ENCODE measurements at places on chromosomes 6 and 20.

DNA sequence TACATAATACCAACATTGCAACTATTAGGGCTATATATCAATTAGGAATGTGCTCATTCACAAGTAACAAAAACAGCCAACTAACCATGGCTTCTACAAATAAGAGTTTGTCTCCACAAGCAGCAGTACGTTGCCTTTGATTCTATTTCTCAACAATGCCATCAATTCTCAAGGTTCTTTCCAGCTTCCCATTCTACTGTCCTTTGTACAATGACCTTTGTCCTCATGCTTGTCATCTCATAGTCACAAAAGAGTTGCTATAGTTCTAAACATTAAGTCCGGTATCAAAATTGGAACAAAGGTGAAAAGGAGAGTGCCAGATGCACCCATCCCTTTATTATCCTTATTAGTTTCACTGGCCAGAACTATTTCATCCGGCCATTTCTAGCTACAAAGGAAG lies 30.8 kb upstream of the IRAK1BP1 start:
- DNase-seq: no peak

DNA sequence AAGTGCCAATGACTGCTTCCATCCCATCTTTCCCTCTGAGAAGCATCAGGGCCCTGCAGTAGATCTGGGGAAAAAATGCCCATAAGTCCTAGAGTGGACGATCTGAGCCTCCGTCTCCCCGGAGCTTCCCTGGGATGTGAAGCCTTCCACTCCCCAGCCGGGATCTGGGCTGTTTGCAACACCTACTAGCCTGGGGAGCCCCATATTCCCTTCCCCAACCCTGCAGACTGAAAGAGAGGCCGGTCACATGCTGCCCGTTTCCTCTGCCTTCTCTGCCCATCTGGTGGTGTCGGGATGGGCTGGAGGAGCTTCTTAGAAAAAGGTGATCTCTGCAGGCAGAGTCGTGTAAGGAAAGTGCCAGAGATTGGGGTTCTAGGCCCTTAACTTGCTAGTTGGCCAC lies 1.1 kb downstream of the SNPH start:
- DNase-seq: no peak

GRCh38 chr6:22699151-22699550 lies 129.8 kb downstream of the HDGFL1 start:
- no peak for DNase-seq

DNA sequence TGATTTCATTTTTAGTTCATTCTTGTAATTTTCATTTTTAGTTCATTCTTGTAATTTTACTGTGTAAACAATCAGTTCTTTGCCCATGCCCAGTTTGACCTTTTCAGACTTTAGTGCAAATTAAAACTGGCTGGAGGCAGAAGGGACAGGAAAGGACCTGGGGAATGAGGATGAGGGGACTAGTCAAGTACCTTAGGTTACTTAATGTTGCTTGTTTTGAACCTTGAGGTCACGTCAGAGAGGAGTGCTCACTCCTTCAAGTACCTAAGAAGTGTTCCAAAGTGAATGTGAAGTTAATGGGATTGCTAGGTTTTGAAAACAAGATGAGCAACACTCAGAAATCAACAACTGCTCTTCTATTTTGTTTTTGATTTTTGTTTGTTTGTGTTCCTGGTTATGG lies 82.5 kb downstream of the FOXO3 start:
- DNase-seq: no peak

DNA sequence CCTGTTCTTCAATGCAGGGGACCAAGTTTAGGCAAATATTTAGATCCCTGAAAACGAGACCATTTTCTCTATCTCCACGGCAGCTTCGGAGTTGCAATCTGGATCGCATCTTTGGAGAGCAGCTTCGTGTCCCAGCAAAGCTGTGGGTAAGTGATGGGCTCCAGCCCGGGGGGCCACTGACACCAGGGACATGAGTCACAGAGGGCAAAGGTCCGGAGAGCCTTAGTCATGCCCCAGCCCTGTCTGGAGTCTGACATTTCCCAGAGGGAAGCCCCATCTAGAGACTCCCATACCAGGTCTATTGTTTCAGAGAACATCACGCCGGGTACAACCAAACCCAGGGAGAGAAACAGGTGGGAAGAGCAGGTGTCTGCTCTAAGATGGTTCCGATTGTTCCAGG lies 95.9 kb downstream of the NFATC2 start:
- peak; percentile 56 for DNase-seq

DNA sequence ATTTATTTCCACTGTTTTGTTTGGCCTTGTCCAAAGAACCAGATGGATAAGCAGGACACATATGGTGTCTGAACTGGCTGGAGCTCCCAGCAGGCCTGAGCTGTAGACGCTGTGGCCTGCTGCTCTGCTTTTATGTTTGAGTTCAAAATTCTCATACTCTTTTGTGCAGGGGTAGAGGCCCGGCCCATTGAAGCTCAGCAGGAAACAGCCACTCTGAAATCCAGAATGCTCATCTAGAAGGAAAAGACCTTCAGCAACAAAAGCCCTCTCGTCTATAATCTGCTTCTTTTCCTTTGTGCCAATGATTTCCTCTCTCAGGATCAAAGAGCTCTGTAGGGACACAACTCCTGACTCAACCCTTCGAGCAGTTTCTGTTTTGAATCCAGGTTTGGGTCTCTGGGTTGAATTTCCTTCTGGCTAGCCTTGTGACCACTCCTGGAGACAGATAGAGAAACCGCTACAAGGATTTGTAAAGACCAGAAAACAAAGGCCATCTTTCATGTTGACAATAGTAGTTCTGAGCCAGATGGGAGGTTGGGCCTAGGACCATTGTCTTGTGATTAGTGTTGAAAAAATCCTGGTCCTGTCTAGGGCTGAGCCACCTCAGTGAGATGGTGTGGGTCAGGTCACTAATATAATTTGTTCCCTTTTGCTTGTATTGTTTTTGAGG lies 446.7 kb downstream of the BCKDHB start:
- no peak for DNase-seq

DNA sequence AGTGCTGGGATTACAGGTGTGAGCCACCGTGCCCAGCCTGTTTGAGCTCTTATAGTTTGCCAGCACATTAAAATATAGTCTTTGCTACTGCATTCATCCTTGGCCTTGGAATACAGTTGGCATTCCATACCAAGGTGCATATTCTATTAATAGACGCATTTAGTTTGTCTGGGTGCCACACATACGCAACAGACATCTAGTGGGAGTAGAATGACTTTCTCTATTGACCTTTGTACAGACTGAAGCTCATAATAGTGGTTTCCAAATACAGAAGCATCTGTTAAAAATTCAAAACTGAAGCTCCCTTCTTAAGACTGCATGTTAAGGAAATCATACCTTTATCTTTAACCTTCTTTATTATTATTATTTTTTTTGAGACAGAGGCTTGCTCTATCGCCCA lies 46.7 kb upstream of the FNDC1 start:
- DNase-seq: no peak

- no peak for DNase-seq
These were observed 328.7 kb downstream of the LAMA2 start for GRCh38 chr6:129211626-129212025.

DNA sequence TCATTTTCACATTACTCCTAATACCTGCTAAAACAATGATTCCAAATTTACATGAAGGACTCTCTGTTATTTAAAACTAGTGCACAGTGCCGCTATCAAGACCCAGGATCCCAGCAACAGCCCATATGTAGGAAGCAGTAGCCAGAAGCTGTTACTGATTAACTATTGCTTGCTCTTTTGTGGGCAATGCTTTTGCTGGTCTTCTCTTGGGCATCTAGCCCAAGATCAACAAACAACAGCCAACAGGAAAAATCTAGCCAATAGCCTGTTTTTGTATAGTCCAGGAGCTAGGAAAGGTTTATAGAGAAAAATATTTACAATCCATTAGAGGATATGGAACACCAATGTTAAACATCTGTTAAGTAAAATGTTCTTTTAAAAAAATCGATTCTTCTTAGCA lies 22.1 kb upstream of the TENT5A start:
- no peak for DNase-seq

GRCh38 chr6:13049666-13050254 lies 278.6 kb downstream of the TBC1D7 start:
- no peak for DNase-seq

- DNase-seq: no peak
These were observed 25.6 kb upstream of the ID4 start for GRCh38 chr6:19811397-19812079.

GRCh38 chr6:32411566-32412327 lies 4.8 kb upstream of the BTNL2 start:
- DNase-seq: no peak

GRCh38 chr20:47156301-47157137 lies 200.0 kb downstream of the ZMYND8 start:
- DNase-seq: no peak

DNA sequence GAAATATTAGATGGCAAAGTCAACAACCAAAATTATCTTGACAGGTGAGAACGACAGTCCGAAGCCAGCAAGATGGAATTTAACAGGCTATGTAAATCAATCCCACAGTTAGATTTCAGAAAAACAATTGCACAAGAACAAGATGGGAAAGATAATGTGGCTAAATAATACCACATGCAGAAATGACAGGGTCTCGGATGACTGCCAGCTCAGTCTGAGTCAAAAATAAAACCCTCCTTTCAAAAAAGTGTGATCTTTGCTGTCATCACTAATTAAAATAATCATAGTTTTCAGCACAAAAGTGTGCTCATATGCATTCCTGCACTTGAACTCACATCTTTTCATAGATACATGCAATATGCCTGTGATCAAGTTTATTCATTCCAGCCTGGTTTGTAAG lies 25.9 kb downstream of the FOXQ1 start:
- DNase-seq: no peak

- DNase-seq: no peak
These were observed 189.0 kb downstream of the ANKRD60 start for GRCh38 chr20:58039274-58040092.

DNA sequence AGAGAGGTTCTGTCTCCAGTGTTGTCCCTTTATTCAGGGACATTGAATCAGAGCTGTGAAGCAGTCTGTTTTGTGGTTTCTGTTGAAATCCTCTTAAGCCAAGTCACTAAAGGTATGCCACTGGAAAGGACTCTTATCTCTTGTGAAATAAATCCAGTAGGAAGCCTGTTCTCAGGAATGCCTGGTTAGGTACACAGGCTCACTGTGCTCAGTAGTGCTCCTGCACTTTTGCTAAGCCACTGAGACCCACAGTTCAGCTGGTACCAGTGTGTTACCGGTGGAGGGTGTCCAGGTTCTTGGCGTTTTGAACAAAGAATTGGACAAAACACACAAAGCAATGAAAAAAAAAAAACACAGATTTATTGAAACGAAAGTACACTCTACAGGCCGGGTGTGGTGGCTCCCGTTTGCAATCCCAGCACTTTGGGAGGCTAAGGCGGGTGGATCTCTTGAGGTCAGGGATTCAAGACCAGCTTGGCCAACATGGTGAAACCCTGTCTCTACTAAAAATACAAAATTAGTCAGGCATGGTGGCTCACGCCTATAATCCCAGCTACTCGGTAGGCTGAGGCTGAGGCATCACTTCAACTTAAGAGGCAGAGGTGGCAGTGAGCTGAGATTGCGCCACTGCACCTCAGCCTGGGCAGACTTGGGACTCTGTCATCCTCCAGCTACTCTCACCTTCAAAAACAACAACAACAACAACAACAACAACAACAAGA lies 186.1 kb downstream of the JARID2 start:
- no peak for DNase-seq

GRCh38 chr6:85449388-85449817 lies 480 bp upstream of the NT5E start:
- no peak for DNase-seq

- no peak for DNase-seq
These were observed 143.4 kb downstream of the BCKDHB start for GRCh38 chr6:80249897-80250296.

GRCh38 chr6:63677282-63677681 lies 41.7 kb downstream of the PHF3 start:
- no peak for DNase-seq

DNA sequence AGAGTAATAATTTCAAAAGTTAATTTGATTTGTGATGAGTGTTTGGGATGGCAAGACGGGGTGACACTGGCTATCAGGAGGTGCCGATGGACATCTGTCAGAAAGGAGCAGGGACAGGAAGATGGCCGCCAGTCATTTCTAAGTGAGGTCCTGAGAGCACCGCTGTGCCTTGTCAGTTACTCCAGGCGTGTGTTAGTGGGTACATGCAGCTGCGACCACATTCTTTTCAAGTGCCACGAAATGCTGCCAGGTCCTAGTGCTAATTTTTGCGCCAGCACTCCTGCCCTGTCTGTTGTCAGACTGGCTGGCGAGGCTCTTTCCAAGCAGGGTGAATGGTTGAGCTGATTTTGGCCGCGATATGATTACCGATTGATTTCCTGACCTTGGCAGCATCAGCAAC lies 64.6 kb upstream of the INSM1 start:
- DNase-seq: no peak

GRCh38 chr6:134593442-134593841 lies 275.5 kb upstream of the SGK1 start:
- no peak for DNase-seq
